Cortex of kidney (tissue), 1 donor: ENCODE measurements at places on chromosomes 4 and X.

GRCh38 chr4:85703096-85703495 is 228.1 kb downstream of the ARHGAP24 start:
- no peak for DNase-seq

- no peak for DNase-seq
Observed at GRCh38 chr4:82744284-82744968, 54.2 kb downstream of the SCD5 start.

GRCh38 chr4:125725957-125726525 is 411.3 kb downstream of the FAT4 start:
- no peak for DNase-seq

- no peak for DNase-seq
Observed at GRCh38 chr4:47525154-47525819, 40.2 kb downstream of the ATP10D start.

GRCh38 chr4:102665527-102665926 is 95.2 kb downstream of the MANBA start:
- no peak for DNase-seq

- DNase-seq, result no peak
Observed at GRCh38 chr4:772118-772517, 53.8 kb downstream of the CPLX1 start.
